HS-5 (cell line): ENCODE measurements at places on chromosomes 5 and 9.

DNA sequence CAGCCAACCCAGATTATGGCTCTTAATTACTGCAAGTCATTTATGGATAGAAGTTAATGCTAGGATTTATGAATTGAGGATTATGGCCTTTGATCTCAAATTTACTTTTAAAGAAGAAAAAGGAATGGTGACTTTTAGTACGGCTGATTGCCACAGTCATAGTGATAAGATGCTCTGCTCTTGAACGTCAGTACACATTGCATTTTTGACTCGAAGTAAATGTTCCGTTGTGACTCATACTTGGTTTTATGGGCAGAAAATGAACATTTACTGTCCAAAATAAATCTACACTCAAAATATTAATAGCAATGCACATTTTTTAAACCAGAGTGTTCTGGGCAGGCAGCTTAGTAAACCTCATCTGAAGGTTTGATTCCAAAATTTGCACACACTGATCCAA, 830 bp downstream of the ADAMTSL1 start:
- no peak for DNase-seq

- no peak for DNase-seq
These were observed 323.0 kb downstream of the SPOCK1 start for GRCh38 chr5:137176126-137176525.

DNA sequence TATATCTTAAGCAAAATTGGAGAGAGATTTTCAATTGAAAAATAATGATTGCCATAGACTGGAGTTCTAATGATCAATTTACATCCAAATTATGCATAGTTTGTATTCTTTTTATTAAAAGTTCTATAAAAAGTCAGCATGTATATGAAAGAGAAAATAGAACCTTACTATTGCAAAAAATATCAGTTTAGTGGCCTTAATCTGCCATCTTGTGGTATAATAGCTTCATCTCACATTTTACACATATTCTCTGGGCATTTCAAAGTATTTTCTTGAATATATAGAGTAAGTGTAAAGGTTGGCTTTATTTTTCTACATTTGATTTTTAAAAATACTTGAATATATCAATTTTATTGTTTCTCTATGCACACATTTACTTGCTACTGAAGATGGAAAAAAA, 1858.6 kb upstream of the CDH9 start:
- no peak for DNase-seq

DNA sequence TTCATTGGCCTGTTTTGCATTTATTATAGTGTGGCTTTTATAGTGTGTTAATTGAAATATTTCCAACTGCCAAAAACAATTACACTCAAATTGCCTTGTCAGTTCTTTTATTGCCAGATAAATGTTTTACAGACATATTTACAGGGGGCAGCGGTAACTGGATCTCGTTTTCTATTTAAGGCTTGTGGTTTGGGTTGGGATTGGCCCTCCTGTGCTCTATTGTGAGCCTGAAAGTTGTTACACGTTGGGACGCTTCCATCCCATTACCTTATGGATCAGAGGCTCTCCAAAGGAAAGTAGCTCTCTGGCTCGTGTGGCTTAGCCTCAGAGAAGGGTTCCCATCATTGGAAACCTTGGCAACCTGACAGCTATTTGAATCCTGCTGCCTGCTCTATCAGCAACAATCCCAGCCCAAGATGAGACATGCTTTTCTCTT, 20.8 kb downstream of the DNAI1 start:
- DNase-seq = no peak

DNA sequence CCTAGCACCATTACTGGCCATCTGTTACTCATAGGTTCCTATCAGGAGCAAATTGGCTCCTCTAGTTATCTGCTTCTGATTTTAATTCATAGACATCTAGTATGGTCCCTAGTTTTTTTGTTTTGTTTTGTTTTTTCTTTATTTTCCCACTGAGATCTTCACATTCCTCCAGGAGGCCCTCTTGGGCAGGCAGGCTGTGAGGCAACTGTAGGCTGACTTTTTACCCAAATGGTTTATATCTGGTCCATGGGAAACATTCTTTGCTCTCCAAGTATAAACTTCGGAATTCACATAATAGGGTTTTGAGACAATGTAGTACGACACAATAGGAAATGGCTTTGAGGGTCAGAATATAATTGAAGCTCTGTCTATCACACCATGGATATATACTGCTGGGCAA, 250.9 kb upstream of the DAB2 start:
- no peak for DNase-seq

GRCh38 chr5:143206196-143207053, 197.1 kb downstream of the NR3C1 start:
- no peak for DNase-seq

- DNase-seq = no peak
These were observed 43.2 kb downstream of the RFK start for GRCh38 chr9:76351006-76351405.
